ENCODE measurements at places on chromosomes 2 and 18.

- no peak for ATAC-seq
These were observed 493.7 kb upstream of the TNP1 start for GRCh38 chr2:217353591-217353990.

- no peak for ATAC-seq
These were observed 69.5 kb downstream of the FAM117B start for GRCh38 chr2:202704248-202704647.

- ATAC-seq, result no peak
These were observed 61.1 kb downstream of the CABLES1 start for GRCh38 chr18:23196119-23197007.

DNA sequence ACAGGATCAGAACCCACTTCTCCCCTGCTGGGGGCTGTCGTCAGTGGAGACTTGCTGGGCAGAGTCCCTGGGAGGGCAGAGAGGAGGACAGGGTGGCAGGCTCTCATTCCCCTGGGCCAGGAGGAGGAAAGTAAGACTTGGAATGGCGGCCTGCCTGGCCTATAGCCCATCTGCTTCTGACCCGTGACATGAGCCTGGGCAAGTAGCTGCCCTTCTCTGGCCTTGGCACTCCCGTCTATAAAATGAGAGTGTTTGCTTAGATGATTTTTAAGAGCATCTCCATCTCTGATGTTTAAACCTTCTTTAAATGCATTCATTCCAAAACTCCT lies 173.0 kb downstream of the DDX1 start:
- no peak for ATAC-seq

DNA sequence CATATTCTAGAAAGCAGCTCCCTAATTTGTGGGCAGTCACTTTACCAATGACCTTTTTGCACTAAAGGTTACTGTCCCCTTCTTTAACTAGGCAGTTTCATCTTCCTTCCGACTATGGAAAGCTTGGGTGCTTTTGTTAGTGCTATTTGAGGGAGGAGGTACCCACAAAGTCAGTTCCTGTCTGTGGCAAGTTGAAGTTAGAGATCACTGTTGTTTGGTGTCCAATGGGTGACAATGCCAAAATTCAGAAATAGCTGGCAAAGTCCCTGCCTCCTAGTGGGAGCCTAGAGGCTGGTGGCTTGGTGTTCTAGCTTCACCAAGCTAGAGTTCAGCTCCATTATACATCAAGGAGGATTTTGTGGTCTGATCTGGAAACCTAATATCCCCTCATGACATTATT lies 87.1 kb upstream of the PNPT1 start:
- ATAC-seq, result no peak

Measured in activated T-helper 17 cell treated with anti-CD3 and anti-CD28 coated beads, Interleukin-2, amount 50 U/mL, for 72 hours (primary cell).